ENCODE measurements at places on chromosomes 6 and 20.
A peak's percentile ranks its signal among the peaks of the same experiment; 100 is the strongest.

GRCh38 chr6:45710304-45710821 lies 305.3 kb downstream of the CLIC5 start:
- H3K4me1 ChIP-seq, result no peaks in the 10 kb centered on the region
- no peak overlapping the region for H3K4me3 ChIP-seq
- no peaks in the 10 kb centered on the region for H3K36me3 ChIP-seq
- DNase-seq, result peak; percentile 44

DNA sequence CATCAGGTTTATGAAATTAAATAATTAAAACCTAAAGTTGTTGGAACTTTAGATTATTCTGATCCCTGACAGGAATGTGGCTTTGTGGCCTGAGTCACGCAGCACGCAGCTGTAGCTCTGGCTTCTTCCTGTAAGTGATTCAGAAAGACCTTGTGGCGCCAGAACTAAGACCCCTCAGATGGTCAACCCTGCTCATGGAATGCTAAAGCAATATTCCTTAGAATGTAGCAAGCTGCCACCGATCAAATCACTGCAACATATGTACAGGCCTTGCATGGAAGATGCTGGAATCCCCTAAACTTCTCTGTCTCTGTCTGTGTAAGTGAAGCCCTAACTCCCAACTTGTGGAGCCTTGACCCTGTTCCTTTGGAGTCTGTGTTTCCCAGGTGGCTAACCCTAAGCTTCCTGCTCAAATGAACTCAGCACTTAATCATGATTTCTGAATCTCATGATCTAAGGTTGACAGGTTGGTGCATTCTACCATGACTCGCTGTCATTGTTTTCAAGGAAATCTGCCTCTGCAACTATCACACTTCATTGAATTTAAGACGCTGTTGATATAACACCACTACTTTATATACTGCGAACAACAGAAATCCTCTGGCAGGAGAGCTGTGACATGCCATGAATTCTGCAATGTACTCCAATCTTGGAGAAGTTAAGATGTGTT lies 111.2 kb upstream of the CST7 start:
- H3K4me3 ChIP-seq, result no peak overlapping the region
- H3K27ac ChIP-seq, result no peak overlapping the region
- H3K27me3 ChIP-seq, result no peaks in the 10 kb centered on the region
- no peak for DNase-seq
- no peaks in the 10 kb centered on the region for H3K4me1 ChIP-seq

- peak; percentile 47 for DNase-seq
- no peaks in the 10 kb centered on the region for H3K27me3 ChIP-seq
- no peaks in the 10 kb centered on the region for H3K36me3 ChIP-seq
- no peak overlapping the region for H3K27ac ChIP-seq
- no peaks in the 10 kb centered on the region for H3K4me1 ChIP-seq
Measured at GRCh38 chr20:32649697-32650400, 23.9 kb downstream of the C20orf203 start.

- H3K36me3 ChIP-seq, result no peaks in the 10 kb centered on the region
- no peak for DNase-seq
- H3K4me3 ChIP-seq, result peak overlapping the region; percentile 27
- peaks cover 9% of the 10 kb centered on the region for H3K4me1 ChIP-seq
Measured at GRCh38 chr6:45420083-45420908, 42.6 kb upstream of the SUPT3H start.

GRCh38 chr20:50545126-50545525 lies 34.9 kb downstream of the PTPN1 start:
- no peak for DNase-seq
- no peak overlapping the region for H3K27ac ChIP-seq
- H3K4me3 ChIP-seq, result no peak overlapping the region
- H3K27me3 ChIP-seq, result no peaks in the 10 kb centered on the region
- H3K36me3 ChIP-seq, result no peaks in the 10 kb centered on the region

- H3K27me3 ChIP-seq, result no peaks in the 10 kb centered on the region
- no peak overlapping the region for H3K4me3 ChIP-seq
- no peaks in the 10 kb centered on the region for H3K4me1 ChIP-seq
Measured at GRCh38 chr6:11929241-11929835, 82.8 kb upstream of the HIVEP1 start.

Data from left lung (tissue), 14 donors.